ENCODE measurements at places on chromosomes 1 and 21.

DNA sequence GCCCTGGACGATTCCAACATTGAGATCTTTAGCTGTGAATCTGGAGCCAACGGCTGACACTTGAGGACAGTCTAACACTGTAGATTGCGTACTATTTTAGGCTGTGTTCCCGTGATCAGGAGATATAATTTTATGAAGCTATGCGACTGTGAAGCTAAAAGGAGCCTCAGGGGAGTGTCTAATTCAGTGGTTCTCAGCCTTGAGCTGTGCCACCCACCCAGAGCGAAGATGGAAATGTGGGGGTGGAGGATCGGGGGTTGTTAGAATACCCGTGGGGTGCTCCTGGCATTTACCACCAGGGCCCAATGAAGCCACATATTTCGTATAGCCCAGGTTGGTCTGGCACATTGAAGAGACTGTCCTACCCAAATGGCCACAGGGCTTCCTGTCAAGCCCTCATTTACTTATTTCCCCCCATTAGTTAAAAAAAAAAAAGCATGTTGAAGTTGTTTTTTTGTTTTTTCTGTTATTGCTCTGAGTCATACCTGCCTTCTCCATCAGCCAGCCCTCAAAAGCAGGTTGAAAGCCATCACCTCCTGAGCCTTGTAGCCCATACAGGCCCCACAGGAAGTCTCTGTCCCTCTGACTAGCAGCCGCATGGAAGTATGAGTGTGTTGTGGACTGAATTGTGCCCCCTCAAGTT is 141.7 kb downstream of the GALNT2 start:
- no peak for DNase-seq

- DNase-seq = no peak
Observed at GRCh38 chr1:203410182-203410900, 59.4 kb upstream of the FMOD start.

DNA sequence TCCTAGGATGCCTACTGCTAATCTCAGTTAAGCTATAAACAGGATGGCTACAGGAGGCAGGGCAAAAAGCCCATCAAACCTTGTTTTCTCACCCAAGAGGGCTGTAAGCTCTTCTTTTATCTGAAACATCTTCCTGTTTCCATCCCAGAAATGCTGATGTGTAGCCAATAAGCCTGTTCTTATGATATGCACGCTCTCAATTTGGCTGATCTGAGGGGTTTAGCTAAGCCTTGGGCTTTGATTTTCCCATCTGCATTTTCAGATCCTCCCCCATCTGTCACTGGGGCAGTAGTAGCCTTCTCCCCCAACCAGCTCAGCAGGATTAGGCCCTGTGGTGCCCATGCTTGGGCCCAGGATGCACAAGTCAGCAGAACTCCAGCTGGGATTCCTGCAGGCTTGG is 105.0 kb downstream of the BRINP2 start:
- DNase-seq = no peak

DNA sequence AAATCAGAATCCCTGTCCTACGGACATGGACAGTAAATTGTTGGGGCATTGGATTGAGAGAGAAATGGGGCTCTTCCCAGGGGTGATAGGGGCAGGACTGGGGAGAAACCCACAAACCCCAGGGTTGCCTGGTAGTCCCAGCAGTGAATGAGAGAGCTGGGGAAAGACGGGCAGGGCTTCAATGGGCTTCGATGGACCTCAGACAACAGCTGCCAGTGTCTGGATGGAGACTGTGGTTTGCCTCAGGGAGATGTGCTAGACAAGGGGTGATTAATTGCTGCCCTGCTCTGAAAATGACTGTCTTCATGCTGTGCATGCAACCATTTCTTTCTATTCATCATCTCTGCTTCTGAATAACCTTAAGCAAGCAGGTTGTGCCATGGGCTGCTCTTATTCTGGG is 7.4 kb downstream of the GPR25 start:
- DNase-seq = peak; percentile 76

DNA sequence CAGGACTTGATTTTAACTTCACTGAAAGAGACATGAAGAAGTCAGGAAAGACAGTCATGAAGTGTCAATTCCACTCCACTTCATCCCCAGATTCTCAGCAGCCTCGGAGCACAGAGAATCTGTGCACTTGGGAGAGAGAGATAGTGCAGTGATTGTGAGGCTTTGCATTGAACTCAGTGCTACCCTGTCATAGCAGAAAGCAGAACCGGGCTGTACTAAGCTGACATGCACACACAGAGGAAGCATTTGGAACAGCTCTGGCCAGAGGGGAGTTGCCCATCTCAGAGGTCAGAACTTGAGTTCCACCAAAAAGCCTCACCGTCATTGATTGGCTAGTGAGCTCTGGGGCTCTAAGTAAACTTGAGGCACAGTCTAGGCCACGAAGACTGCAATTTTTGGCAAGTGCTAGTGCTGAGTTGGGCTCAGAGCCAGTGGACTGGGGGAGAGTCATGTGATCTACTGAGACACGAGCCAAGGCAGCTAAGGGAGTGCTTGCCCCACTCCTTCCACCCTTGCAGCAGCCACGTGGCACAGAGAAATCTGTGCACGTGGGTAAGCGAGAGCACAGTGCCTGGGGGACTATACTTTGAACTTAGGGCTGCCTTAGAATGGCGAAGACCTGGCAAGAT is 810.2 kb upstream of the ADAMTS5 start:
- DNase-seq = no peak

DNA sequence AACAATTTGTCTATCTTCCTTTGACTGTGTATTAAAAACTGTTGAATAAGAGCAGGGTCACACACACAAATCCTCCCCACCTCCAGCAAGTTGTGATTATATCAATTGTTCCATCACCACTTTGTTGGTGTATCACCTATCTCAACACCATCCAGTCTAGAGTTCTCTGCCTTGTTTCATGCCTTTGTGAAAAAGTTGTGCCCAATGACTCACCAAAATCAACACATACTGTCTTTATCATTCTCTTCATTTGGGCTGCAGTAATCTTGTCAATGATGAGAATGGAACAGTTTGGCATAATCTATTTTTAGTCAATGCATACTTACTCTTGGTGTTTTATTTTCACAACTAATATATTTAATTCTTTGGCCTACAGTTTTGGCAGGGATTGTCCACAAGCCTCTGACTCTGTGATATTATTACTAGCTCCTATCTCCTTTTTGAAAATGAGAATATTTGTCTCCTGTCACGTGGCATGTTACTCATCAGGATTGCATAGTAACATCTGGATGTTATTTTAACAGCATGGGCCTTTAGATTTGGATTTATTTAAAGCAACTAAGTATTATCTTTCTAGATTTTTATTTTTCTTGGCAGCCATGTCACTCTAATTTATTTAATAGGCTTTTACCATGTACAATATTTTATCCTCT is 5.1 kb downstream of the C1orf87 start:
- DNase-seq = peak; percentile 4

DNA sequence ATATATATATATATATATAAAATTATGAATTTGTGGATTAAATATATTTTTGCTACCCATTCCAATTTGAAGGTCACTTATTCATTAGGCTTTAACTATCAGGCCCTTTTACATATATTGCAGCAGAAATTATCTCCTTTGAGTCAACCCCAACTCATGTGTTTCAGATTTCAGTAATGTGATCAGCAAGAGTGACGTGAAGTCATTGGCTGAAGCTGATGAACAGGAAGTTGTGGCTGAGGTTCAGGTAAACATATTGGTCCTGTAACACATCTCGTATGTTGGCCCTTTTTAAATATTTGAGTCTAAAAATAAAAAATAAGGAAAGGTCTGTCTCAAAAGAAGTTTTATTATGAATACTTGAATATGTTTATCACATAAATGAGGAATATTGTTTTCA is 8.5 kb downstream of the VPS45 start:
- no peak for DNase-seq

GRCh38 chr21:35023396-35024070 is 25.6 kb downstream of the RUNX1 start:
- DNase-seq = no peak

GRCh38 chr1:179036844-179037465 is 11.3 kb downstream of the FAM20B start:
- peak; percentile 76 for DNase-seq

GRCh38 chr1:44103270-44104131 is 15.1 kb upstream of the KLF17 start:
- DNase-seq = peak; percentile 25

DNA sequence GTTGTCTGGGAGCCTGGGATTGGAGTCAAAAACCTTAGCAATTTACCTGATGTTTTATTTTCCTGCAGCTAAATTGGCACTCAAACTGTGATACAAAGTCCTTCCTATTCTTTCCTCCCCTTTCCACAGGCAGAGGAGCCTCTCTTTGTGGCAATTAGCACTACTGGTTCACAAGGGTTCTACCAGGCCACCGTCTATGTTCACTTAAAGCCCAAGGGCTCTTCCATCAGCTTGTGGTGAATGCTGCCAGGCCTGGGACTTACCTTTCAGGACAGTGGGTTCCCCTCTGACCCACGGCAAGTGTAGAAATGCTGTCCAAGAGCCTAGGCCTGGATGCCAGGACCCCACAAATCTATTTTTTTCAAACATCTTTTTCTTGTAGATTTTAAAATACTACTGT is 251.9 kb upstream of the B3GALT2 start:
- no peak for DNase-seq

- no peak for DNase-seq
Observed at GRCh38 chr1:16213013-16213412, 561 bp upstream of the ARHGEF19 start.

Data from epithelial cell of esophagus (primary cell).